GDM1 (cell line): ENCODE measurements at places on chromosomes 1 and 21.
A peak's percentile ranks its signal among the peaks of the same experiment; 100 is the strongest.

GRCh38 chr1:86712088-86712860, 7.9 kb downstream of the SH3GLB1 start:
- no peak for DNase-seq

GRCh38 chr1:178966312-178966711, 59.4 kb upstream of the FAM20B start:
- DNase-seq, result no peak

- no peak for DNase-seq
Observed at GRCh38 chr21:42012763-42013329, 2.7 kb upstream of the ZBTB21 start.

- no peak for DNase-seq
Observed at GRCh38 chr1:119902775-119903442, 6.6 kb upstream of the ADAM30 start.

DNA sequence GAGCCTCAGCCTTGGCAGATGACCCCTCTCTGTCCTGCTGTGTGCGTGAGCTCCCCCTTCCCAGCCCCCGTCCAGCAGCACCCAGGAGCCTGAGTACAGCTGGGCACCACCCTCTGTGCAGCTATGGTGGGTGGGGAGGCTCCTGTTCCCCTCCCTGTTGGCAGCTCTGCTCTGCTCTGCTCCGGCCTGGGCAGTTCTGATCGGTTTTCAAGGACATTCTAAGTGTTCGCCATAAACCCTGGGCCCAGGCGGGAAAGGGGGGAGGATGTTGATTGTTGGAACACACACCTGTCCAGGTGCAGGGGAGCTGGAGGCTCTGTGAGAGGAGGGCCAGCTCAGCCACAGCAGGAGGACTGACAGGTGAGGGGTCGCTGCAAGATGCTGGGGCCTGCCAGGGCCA, at the start of gene CLCNKB:
Gene CLCNKB (plus strand): TSS at position 262 of the 400 bp plus-strand sequence. CDS start 711 bp downstream, outside the sequence.
- no peak for DNase-seq

DNA sequence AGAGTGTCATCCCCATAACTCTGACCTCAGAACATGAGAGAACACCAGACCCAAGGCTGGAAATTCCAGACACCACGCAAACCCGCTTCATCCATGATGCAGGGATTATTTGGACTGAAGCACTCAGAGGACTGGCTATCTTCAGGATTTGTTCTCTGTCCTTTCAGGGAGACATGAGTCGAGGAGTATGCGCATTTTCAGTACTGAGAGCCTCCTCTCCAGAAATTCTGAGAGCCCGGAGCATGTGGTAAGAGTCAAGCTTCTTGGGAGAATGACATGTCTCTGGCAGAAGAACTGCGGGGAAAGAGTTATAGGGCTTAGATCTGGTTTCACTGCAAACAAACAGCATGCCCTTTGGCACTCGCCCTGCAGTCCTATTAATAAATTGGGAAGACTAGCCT, 6.9 kb downstream of the LAX1 start:
- DNase-seq, result no peak

DNA sequence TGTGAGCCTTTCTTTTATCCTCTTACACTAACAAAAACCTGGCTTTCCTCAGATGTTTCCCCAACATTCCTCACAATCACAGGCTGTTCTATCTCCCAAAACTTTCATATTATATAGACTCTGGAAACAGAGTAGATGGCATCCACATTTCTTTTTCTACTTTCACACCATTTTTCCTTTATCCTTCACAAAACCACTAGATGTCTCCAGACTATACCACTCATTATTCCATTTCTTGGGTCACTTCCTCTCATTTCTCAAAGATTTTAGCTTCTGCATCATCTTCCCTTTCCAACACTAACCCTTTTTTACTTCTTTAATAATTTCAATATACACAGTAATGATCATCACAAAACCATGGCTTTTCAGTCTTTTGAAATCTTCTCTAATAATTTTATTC, 286.0 kb upstream of the DEPDC1 start:
- DNase-seq, result no peak

DNA sequence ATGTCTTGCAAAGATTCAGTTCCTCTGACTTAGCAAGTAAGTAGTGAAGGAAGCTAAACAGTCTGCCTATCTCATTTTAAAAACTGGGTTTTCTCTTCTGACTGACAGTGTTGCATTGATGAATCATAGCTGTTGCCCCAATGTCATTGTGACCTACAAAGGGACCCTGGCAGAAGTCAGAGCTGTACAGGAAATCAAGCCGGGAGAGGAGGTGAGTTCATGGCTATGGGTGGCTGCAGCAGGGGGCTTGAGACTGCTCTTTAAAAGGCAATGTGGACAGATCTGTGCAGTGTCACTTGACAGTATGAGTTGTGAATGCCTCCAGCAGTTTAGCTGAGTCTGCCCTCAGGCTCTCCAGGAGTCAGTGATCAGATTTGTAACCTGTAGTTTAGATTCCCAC, 46.6 kb downstream of the SMYD2 start:
- no peak for DNase-seq

DNA sequence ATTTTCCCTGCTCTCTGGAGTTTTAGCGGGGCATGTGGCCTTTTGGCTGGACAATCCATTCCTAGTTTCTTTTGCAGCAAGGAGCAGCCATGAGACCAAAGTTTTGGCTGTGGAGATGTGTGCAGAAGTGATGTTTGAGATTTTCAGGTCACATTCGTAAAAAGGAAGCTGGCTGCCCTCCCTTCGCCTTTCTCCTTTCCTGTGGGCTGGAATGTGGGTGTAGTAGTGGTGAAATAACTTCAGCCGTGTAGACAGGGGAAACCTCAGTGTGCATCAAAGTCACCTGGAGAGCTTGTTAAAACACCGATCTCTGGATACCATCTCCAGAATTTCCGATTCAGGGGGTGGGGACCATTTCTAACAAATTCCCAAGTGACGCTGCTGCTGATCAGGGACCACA, 5.3 kb upstream of the GPR88 start:
- peak; percentile 10 for DNase-seq

GRCh38 chr1:212966616-212967015, 16.3 kb downstream of the VASH2 start:
- DNase-seq, result no peak
